Activated T-cell treated with anti-CD3 and anti-CD28 coated beads, Interleukin-2, amount 50 U/mL, for 72 hours (primary cell): ENCODE measurements at places on chromosomes 4 and X.

GRCh38 chr4:106775636-106776035 lies 260.5 kb downstream of the DKK2 start:
- DNase-seq = no peak

- no peak for DNase-seq
Observed at GRCh38 chrX:103503163-103503852, 16.0 kb downstream of the RAB40A start.

DNA sequence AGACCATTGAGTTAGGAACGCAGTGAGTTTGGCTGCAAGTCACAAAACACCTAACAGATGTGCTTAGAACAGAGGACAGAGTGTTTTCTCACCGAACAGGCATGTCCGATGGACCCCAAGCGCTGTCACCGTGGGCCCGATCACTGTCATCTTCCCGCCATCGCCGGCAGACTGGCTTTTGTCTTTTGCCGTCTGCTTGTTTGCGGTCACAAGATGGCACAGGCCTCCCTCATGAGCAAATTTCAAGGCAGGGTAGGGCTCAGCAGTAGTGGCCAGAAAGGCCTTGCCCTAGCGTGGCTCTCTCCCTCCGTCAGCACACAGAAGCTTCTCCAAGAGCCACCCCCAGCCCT lies 21.4 kb upstream of the MRFAP1 start:
- no peak for DNase-seq

DNA sequence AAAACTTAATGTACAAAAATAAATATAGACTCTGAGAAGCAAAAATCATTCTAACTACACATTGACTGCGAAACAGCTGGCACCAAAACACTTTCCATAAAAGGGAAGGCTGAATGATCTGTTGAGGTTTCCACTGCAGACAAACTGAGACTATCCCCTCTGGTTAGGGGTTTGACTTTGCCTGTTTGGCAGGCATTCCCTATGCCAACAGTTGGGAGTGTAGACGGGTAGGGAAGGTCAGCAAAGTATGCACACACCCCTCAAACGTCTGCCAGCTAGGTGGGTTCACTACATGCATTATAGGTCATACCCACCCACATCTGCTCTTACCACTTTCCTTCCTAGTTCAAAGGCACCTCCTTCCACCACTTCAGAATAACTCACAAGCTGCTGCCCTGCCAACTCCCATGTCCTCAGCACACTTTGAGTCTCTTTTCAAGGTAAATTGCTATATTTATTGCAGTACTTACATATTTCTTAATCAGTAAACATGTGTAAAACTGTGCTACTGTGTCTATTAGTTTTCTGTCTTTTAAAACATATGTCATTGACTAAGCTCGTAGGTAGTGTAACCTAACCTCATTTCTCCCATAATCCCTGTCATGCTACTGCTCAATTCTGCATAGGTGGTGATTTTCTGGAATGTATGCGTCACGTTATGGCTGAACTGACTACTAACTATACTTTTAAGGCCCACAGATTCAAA lies 12.4 kb downstream of the CTSO start:
- DNase-seq = no peak
